ENCODE measurements at places on chromosomes 11 and 22.

GRCh38 chr11:104967534-104968354 lies 630 bp downstream of the CASP4 start:
- no peak for DNase-seq

- no peak for DNase-seq
Observed at GRCh38 chr11:78898266-78898775, 323.7 kb upstream of the NARS2 start.

DNA sequence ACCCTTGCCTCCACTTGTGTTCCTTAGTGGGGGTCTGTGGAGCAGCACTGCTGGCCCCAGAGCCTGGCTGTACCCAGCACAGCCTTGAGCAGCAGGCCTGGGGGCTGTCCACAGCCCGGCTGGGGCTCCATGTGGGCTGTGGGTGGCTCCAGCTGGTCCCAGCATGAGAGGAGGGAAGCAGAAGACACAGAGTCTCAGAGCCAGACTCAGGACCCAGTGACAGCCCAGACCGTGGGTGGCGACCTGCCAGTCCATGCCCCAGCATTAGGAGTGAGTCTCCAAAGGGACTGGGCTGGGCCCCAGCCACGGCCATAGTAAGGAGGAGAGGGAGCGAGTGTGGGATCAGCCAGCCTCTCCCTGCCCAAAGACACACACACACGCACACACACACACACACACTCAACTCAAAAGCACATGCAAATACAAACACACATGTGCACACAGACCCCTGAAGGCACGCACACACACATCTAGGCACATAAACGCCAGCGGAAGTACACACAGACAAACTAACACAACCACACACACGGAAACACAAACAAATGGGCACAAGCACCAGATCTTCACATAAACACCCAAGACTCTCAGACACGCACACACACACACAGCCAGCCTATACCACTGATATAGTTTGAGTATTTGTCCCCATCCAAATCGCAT lies 16.7 kb upstream of the LRRC10B start:
- DNase-seq = no peak

DNA sequence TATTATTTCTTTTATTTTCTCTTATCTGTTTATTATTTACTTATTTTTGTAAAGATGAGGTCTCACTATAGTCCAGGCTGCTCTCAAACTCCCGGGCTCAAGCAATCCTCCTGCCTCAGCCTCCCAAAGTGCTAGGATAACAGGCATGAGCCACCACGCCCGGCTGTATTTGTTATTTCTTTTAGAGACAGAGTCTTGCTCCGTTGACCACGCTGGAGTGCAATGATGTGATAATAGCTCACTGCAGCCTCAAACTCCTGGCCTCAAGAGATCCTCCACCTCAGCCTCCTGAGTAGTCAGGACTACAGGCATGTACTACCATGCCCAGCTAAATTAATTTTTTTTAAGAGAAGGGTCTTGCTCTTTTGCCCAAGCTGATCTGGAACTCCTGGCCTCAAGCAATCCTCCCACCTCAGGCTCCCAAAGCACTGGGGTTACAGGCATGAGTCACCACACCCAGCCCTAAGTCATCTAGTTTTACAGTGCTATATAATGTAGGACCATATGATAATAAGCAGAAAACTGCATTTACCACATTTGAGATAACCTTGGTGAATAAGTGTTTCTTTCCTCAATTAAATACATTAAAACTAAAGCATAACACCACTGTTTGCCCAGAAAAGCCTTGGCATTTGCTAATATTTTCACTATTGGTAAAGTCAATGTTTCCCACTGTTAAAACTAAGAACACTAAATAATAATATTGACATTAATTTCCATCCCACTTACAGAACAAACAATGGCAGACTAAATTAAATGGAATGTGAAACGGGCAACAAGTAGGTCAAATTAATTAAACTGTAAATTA lies 127.5 kb downstream of the SIK3 start:
- DNase-seq = no peak

DNA sequence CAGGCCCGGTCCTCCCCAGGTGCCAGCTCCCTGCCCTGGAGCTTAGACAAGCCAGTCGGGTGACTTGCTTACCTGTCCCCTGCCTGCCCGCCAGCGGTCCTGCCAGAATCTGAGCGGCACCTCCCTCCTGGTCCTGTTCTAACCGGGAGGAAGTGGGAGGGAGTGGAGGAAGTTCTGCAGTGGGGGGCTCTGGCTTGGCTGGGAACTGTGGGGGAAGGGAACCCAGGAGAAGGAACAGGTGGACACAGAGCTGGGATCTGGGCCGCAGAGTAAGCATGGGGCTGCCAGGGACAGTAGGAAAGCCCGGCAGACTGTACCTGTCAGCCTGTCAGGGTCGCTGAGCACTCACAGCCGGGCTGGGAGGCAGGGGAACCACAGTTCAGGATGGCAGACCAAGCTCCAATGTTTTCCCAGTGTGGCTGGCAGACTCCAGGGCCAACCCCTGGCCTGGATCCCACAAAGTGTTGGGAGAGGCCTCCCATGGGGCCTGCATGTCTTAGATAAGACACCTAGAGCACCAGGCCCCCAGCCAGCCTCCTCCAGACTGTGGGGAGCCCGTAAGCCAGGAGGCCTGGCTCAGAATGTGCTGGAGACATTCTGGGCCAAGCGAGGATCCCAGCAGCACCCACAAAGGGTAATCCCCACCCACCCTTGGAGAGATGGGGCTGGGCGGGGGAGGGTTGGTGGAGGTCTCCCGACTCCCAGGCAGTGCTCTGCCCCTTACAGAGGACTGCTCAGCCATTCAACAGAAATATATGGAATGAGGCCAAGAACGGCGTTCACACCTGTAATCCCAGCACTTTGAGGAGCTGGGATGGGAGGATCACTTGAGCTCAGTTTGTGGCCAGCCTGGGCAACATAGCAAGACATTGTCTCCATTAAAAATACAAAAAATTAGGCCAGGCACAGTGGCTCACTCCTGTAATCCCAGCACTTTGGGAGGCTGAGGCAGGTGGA lies 2.3 kb downstream of the CYB5R3 start:
- DNase-seq = no peak

- DNase-seq = no peak
Observed at GRCh38 chr22:39410264-39410663, 10.7 kb downstream of the TAB1 start.

DNA sequence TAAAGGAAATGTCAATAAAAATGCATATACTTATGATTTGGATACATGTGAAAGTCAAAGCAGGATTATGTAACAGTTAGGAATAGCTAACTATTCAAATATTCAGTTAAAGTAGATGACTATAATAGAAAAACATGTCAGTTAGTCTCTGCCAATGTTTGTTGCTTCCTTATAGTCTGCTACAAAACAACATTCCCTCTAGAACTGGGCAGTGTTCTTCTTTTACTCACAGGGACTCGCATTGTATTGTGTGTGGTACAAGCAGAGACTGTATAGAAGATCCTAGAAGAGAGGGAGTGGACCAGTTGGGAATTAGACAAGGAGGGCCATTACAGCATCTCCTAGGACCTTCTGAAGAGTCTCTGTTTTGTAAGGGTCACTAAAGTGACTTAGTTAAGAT lies 10.6 kb downstream of the ACAT1 start:
- no peak for DNase-seq

DNA sequence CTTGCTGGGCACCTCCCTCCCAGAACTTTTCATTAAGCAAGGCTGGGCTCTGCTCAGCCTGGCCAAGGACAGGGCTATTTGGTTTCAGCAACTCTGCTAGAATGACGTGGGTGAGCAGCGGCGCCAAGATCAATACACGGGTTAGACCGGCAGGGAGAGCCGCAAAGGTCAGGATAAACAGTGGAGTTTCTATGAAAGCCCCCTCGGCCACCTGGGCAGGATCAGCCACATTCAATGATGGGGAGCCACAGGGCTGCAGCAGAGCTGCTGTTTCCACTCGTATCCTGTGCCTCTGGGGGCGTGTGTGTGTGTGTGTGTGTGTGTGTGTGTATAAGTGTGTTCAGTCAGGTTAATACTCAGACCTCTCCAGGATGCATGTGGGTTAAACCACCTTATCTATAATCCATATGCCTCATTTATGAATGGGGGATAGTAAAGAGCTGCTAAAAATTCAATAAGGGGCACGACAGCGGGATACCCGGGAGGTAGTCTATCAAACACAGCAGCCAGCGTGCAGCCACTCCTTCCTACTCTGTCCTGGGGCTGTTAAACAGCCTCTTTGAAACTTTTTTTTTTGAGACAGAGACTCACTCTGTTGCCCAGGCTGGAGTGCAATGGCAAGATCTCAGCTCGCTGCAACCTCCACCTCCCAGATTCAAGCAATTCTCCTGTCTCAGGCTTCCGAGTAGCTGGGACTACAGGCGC lies 34.8 kb downstream of the MYH9 start:
- DNase-seq = no peak

- no peak for DNase-seq
Observed at GRCh38 chr11:127607487-127608085, 607.0 kb upstream of the KIRREL3 start.

GRCh38 chr11:8342821-8343681 lies 79.4 kb upstream of the LMO1 start:
- no peak for DNase-seq

DNA sequence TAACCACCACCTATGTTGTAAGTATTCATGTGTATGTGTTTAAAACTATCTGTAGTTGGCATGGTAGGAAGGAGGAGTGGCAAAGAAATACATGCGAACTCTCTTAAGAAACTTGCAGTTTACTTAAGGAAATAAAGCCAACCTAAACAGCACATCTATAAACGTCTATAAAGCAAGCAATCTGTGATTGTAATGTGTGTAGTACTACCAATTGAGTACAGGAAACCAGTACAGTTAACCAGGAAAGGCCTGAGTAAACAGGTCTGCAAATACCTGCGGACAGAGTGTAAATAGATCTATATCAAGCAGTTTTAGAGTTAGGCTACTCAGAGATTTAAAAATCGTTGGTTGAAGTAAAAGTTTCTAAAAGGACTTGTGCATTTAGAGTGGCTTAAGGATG lies 59.5 kb upstream of the AMOTL1 start:
- DNase-seq = no peak

Measured in stimulated activated CD8-positive, alpha-beta memory T cell treated with anti-CD3 and anti-CD28 coated beads, Interleukin-4, amount 100 ng/mL, for 1 hour (primary cell).